Activated naive CD8-positive, alpha-beta T cell treated with anti-CD3 and anti-CD28 coated beads, Interleukin-2, amount 10 ng/mL, durations not matched to agents 7 days and 5 days (primary cell): ENCODE measurements at places on chromosomes 16 and 17. TPM values are rescaled to one million over a fixed set of nuclear protein-coding genes. Genes with fewer than 3 reads are reported as not detected.

Gene INTS2
- 22.3 TPM for total RNA-seq

Gene KRT31
- not detected for total RNA-seq

Gene CBX2
- total RNA-seq = 9.2 TPM

Gene TEX14
- total RNA-seq = 0.43 TPM

Gene ACE
- total RNA-seq = 19.3 TPM

Gene RNF135
- total RNA-seq = 8.7 TPM

Gene PRR15L
- not detected for total RNA-seq

Gene XYLT1
- total RNA-seq = 56.7 TPM

Gene ETV4
- 1.6 TPM for total RNA-seq

Gene ASB16
- total RNA-seq = 0.19 TPM

Gene KIF19
- total RNA-seq = 0.91 TPM

Gene KRT9
- not detected for total RNA-seq

Gene FBRS
- total RNA-seq = 140 TPM

Gene KRT222
- total RNA-seq = not detected

Gene OSBPL7
- 50.8 TPM for total RNA-seq

Gene KRTAP4-1
- total RNA-seq = not detected

Gene PDILT
- not detected for total RNA-seq

Gene CDK5R1
- 8.4 TPM for total RNA-seq

Gene WNT3
- not detected for total RNA-seq

Gene PSMD7
- 79.9 TPM for total RNA-seq

Gene TNFSF13
- 8.4 TPM for total RNA-seq

Gene CORO1A
- total RNA-seq = 1,488 TPM

Gene PERCC1
- total RNA-seq = 1.2 TPM

Gene TBX2
- total RNA-seq = not detected

Gene MT1M
- not detected for total RNA-seq

Gene BRICD5
- 18.4 TPM for total RNA-seq

Gene KRT12
- not detected for total RNA-seq

Gene KRT33B
- total RNA-seq = not detected

Gene KCNAB3
- 12.5 TPM for total RNA-seq

Gene SLC16A6
- total RNA-seq = 6.5 TPM

Gene BCAR1
- total RNA-seq = not detected

Gene RHBDL1
- total RNA-seq = 1.1 TPM
